ENCODE measurements at places on chromosomes 4 and X.

DNA sequence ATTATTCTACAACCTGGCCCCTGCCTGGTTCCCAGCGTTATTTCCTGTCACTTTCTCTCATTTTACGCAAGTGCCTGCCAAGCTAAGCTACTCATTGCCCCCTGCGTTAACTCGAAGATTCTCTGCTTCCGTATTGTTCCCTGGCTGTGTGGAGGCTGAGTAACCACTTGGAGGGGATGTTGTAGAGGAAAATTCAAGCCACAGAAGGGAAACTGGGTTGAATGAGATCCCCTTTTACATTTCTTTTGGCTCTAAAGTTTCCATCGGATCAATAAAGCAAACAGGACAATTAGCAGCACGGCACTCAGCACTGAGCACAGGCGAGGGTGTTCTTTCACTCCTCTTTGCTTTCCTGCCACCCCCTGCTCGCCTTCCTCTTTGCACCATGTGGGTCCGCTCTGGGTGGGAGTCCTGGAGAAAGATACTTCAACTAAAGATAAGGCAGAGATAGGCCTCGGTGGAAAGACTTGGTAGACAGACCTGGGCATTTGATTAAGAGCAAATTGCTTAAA is 4.2 kb upstream of the TMSB4X start:
- no peak for DNase-seq

GRCh38 chr4:10096201-10096977 is 20.2 kb downstream of the WDR1 start:
- DNase-seq, result no peak

- no peak for DNase-seq
Measured at GRCh38 chr4:71857713-71858451, 74.0 kb upstream of the GC start.

DNA sequence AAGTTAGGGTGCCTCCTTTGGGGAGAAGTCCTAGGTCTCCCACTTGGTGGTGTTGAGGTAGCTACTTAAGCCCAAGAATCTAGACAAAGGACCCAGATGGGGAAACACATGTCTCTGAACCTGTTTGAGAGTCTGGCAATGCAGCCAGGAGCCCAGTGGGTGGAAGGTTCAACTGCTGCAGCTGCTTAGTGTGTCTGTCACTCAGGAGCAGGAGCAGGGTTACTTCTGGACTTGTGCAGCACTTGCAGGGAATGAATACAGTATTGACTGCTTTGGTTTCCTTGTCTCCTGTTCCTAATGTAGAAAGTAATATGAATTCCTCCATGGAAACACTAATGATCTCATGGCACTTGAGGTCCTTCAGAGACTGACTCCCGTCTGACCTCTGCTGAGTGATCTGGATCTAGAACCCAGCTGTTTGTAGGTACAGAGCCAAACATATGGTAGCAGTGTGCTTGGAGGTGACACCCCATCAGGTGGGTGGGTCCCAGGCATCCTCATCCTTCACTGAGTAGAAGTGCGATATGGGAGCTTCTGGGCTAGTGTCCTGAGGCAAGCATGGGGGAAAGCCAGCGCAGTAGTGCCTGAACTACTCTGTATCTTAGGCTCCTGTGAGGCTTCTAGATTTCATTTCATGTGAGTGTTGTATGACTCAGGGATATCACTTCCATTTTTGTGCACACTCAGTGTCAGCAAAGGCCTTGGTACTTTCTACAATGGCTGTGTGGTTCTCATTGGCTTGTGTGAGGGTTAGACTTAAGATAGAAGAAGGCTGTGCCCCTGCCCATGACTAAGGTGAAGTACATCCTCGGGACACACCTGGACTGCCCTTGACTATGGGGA is 85.0 kb upstream of the WDR1 start:
- no peak for DNase-seq

Data from NCI-H2171 (cell line).